Left renal pelvis (tissue), 4 donors: ENCODE measurements at places on chromosomes 7 and 10.
A peak's percentile ranks its signal among the peaks of the same experiment; 100 is the strongest.

- DNase-seq, result no peak
Measured at GRCh38 chr10:95170790-95171189, 23.2 kb upstream of the ACSM6 start.

- DNase-seq, result no peak
Measured at GRCh38 chr7:105638902-105639495, 57.7 kb upstream of the EFCAB10 start.

DNA sequence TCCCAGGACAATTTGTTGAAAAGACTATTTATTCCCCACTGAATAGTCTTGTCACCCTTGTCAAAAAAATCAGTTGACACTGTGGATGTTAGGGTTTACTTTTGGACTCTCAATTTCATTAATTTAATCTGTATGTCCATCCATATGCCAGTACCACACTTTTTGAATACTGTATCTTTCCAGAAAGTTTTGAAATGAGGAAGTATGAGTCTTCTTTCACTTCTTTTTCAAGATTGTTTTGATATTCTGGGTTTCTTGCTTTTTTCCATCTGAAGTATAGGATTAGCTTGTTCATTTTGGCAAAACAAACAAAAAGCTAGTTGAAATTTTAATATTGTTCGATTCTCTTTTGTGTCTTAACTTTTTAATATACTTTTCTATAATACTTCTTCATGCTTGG, 21.7 kb downstream of the KLHDC10 start:
- DNase-seq, result no peak

DNA sequence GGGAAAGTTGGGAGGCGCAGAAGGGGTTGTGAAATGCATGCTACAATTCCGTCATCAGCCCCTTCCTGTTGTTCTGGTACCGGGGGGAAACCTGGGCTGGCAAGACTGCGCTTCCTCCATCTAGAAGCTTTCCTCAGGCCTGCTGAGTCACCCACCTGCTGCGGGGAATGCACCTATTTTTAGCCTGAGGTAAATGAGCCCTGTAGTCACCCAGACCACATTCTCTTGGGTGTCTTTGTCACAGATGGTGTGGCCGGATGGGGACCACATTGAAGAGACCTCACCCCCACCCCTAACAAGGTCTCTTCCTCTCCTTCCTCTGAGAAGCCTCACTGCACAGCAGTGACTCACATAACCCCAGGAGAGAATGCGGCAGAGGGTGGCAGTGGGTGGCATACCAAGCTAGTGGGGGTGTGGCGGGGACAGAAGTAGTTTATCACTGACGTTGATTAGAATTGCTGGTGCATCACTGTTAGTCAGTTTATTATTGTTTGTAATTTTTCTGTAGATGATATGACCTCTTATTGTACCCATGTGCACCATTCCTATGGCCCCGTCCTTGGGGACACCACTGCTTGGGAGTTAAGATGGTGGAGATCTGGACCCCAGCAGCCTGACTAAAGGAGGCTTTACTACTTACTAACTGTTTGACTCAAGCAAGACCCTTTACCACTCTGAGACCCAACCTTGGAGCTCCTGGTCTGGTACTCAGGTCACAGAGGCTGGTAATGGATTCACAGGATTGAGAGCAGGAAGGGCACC, 83.0 kb upstream of the DUSP5 start:
- DNase-seq, result no peak

DNA sequence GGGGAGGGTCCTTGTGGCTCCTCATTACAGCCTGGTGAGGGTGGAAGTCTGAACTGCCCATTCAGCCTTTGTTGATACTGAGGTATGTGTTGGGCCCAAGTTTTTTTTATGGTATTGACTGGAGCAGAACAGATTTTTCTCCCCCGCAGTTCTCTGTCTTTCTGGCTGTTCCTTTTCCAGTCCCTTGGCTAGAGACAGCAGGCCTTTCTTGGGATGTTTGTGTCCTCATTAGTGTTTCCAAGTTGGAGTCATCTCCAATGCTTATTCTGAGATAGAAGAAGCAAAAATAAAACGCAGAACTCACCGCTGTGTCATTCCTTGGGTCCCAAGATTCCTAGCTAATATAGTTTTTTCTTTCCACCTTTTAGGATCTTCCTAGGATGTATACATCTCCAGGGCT, 193.3 kb downstream of the RAMP3 start:
- no peak for DNase-seq

- peak; percentile 73 for DNase-seq
Measured at GRCh38 chr7:128453836-128454804, 1.6 kb upstream of the HILPDA start.

DNA sequence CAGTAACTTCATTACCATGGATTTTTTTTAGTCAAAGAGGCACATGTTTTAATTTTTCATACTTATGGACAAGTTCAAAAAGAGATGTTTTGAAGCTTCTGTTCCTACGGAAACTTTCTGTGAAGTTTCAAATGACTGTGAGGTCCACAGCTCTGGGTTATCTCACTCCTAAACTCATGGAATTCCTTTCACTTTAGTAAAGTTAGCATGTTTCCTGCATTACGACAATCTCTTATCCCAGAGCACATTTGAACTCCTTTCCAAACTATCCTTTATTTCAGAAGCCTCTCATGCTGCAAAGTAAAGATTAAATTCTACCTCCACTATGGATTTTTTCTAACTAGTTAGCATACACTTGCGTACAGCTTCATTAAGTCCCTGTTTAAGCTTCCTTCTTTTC, 15.3 kb upstream of the ADD3 start:
- no peak for DNase-seq

DNA sequence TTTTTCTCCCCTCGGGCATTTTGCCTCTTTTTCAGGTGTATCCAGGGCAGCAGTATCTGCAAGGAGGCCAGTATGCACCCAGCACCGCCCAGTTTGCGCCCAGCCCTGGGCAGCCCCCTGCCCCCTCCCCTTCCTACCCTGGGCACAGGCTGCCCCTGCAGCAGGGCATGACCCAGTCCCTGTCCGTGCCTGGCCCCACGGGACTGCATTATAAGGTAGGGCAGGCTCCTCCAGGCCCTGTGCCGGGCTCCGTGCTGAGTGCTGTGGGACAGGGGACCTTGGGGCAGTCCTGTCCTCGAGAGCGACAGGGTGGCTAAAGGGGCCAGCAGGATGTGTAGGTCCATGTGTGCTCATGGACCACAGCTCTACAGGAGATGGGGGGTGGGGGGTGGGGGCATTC, 10.6 kb downstream of the ZMIZ2 start:
- DNase-seq, result no peak

DNA sequence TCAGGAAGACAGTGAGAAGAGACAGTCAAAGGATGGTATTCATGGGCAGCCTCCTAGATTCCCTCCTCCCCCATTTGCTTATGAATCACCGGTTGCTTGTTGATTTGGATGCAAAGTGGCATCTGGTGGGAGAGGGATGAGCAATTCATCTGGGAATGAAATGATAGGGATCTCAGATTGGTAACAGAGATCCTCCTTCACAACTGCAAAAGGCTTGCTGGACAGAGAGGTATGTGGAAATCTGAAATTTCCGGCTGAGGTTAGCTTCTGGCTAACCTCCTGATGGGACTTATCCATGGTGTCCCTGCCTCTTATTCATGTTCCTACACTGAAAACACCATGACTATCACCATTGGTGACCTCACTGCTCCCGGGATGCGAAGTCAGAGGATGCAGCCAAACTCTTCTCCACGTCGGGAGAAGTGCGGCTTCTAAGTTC, 48.4 kb upstream of the PODXL start:
- no peak for DNase-seq

DNA sequence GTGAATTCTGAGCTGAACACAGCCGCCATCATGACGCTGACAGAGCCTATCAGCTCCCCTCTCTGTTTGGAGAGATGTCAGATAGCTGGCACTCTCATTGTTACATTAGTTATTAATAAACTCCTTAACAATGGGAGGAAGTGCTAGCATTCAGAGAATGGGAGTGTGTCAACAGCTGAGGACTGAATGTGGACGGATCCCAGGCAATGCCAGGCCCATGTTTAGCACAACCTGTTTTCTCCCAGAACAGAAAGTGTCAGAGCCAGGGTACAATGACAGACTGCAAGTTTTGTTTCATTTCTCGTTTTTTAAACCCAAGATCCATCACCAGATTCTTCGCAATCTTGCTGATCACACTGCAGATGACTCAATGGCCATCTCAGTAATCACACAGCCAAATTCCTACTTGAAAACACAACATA, 99.6 kb downstream of the PRPF18 start:
- no peak for DNase-seq

DNA sequence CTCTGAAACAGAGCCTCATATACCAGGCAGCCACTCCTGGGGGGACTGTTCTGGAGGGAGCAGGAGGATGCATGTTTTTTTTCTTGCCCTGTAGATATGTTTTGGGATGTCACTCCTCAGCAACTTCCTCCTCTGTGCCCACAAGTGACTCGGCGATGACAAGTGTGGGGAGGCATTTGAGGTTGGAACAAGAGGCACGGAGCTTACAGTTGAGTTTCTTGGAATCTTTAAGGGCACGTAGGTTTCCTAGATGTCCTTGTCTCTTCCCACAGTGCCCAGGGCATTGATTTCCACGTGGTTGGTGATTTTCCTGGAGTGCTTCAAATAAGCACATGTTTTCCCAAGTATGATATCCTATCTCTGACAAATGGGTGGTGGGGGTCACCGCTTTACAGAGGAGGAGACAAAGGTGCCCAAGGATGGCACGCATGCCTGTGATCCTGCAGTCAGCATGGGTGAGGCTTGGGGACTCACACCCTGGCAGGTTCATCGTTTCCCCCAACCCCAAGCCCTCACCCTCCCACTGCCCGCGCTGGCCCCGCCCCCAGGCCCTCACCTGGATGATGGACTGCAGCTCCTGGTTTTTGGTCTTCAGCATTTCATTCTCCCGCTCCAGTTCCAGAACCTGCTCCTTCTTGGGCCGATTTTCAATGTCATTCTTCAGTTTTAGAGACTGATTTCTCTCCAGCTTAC, 95.2 kb upstream of the GNA12 start:
- DNase-seq, result no peak

DNA sequence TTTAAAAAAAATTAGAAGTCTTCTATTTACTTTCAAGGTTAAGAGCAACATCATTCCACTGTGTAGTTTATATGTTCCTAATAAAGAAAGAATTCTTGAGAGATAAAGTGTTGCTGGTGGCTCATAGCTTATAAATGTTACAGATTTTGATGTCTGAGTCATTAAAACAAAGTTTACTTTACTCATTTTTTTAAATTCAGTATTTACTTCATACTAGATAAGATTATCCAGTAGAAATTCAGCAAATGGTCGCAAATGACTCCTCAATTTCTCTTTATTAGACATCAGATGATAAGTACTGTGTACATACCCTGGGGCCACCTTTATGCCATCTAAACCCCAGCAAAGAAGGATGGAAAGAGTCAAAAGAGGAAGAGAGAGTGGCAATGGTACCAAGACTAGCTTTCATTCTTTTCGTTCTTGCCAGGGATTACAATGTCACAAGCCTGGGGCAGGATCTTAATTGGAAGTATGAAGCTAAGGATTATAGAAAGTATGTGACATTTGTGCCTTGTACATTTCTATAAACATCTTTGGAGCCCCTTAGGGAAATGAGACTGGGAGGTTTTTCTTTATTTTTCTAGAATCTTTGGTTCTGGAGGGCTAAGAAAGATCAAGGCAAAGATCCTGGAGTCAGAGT, 206.1 kb downstream of the CHRM2 start:
- DNase-seq, result no peak

GRCh38 chr10:73887294-73888039, 13.1 kb upstream of the CAMK2G start:
- DNase-seq, result no peak

- no peak for DNase-seq
Measured at GRCh38 chr10:11012421-11013295, 5.0 kb upstream of the CELF2 start.
